HL-60 (cell line): ENCODE measurements at places on chromosomes 7 and 10.

DNA sequence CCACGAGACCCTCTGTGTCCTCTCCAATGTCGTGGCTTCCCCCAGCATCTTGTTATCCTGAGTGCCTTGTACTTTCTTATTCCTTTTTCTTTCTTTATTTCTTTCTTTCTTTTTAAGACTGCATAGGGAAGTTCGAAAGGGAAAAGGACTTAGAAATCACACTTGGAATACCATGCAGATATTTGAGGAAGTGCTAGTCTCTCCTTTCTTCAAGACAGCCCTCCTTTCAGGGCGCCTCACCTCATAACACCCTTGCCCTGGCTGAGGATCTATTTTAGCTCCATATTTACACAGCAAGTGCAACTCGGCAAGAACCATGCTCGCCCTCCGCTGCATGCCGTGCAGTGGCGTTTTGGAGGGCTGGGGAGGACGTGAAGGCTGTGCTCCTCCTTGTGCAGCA is 232.3 kb upstream of the GLI3 start:
- DNase-seq = no peak

DNA sequence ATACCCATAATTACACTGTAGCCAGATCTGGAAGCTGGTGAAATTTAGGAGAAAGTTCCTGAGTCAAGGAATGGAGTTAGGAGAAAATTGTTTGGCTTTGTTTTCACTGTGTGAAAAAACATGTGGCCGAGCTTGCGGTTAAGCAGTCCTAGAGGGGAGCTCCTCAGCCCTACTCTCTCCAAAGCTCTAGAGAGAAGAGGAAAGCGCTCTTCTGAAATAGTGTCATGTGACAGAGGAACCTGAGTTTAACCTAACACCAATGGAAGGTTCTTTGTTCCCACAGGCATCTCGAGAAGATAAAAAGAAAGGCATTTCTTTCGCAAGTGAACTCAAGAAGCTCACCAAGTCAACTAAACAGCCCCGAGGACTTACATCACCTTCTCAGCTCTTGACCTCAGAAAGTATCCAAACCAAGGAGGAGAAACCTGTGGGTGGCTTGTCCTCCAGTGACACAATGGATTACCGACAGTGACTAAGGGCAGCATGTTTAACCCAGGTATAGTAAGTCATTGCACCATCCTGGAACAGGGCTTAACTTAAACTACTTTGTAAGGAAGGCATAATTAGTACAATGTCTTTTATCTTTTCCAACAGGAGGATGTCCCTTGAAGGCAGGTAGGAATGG is 38.0 kb downstream of the NOC3L start:
- no peak for DNase-seq

GRCh38 chr7:116801092-116801710 is 61.2 kb upstream of the CAPZA2 start:
- no peak for DNase-seq

- no peak for DNase-seq
These were observed 165.8 kb upstream of the KLF6 start for GRCh38 chr10:3950676-3951275.

- DNase-seq = peak; percentile 20
These were observed 62.1 kb downstream of the SDHAF3 start for GRCh38 chr7:97179454-97180104.

DNA sequence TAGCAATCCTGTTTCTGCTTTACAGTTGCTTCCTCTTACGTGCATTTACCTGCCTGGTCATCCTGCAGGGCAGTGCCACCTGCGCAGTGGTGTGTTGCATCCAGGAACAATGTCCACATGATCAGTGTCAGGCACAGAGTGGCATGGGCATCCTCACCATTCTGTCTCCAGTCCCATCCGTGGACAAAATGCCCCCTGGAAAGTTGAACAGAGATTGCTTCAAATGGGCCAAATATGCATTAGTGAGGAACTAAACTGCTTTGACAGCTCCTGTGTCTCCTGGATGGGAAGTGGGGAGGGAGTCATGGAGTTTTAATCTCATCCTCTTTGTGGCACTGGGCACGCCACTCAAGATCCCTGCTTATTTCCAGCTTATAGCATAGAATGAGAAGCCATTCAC is 151.8 kb downstream of the DPP6 start:
- no peak for DNase-seq

DNA sequence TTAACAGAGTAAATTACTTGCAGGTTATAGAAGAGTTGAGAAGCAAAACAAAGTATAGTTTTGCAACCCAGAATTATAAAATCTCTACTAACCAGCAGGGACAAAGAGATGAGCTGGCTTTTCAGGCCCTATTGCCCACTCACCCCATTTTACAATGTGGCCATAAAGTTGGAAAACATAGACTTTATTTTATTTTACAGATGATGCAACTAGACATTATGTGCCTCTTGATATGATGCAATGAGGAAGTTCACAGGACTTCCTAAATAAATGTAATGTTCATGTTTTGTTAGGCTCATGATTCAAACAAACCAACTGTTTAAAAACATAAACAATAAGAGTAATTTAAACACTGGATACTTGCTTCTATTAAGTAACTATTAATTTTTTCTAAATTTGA is 141.1 kb upstream of the WNT16 start:
- DNase-seq = no peak

DNA sequence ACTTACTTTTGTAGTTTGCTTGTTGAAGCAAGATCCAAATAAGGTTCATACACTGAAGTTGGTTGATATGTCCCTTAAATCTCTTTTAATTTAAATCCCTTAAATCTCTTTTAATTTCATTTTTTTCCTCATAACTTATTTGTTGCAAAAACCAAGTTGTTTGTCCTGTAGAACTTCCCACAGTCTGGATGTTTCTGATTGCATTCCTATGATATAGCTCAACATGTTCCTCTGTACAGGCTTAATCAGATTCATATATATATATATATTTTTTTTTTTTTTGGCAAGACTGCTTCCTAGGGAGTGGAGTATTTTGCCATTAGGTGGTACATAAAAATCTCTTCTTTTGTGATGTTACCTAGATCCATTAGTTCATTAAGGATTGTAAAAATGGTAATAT is 174.9 kb upstream of the MKLN1 start:
- no peak for DNase-seq

GRCh38 chr7:152336754-152337368 is 98.9 kb downstream of the KMT2C start:
- DNase-seq = peak; percentile 51

- DNase-seq = no peak
These were observed 185.3 kb upstream of the GDF10 start for GRCh38 chr10:47114680-47115186.

- DNase-seq = no peak
These were observed 121.7 kb downstream of the MDFIC start for GRCh38 chr7:115043605-115044004.

DNA sequence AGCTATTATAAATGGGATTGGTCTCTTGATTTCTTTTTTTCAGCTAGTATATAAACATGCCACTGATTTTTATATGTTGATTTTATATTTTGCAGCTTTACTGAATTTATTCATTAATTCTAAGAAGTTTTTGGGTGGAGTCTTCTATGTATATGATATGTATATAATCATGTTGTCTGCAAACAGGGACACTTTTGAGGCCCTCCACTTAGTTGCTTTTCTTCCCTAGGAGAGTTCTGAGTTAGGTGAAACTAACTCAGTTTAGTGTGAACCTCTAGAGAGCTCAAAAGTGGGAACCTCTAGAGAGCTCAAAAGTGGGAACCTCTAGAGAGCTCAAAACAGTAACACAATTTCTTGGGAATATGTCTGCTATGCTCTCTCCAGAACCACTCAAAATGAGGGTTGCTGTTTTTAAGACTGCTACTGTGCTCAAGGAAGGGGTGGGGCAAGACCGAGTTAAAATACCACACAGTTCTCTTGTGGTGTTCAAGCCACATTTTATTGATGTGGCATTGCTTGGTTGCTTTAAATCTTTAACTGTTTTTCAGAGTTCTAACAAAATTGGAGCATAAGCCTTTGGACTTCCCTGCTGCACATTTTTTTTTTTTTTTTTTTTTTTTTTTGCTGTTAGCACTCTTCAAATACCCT is 13.2 kb downstream of the CCDC7 start:
- no peak for DNase-seq

DNA sequence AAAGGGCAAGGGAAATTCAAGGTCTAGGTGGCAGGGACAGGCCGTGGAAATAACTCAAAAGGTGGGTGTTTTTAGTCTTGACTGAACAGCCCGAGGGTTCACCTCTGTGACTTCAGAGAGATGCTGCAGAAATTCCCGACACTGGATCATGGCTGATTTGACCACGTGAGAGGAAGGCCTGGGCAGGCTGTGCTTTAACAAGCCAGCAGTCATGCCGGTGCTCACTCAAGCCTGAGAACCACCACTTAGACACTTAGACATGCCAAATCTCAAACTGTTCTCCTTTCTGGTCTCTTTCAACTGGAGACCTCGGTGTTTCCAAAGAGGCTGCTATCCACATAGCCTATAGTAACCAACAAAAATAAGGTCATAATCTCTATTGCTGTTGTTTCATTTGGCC is 15.4 kb downstream of the TECTB start:
- DNase-seq = no peak

- no peak for DNase-seq
These were observed 5.9 kb downstream of the ZNF488 start for GRCh38 chr10:47378183-47378510.

- no peak for DNase-seq
These were observed 16.5 kb upstream of the SKAP2 start for GRCh38 chr7:26880852-26881251.

DNA sequence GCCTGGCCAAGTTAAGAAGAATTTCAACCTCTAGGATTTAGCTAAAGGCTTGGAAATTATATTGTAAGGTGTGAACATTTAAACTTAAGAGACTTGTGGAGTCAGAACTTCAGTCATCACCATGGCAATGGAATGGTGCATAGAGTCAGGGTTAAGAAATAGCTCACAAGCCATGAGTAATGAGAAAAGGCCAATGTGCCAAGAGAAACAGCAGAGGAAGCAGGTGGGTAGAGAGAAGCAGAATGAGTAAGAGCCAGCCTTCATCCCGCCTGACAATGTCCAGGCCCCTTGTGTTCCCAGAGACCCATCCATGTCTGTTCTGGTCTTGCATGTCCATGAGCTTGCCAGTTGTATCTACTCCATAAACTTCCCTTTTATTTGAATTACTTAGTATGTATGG is 62.6 kb upstream of the TBX20 start:
- DNase-seq = no peak

- no peak for DNase-seq
These were observed 42.6 kb upstream of the FAM133B start for GRCh38 chr7:92632791-92633190.

DNA sequence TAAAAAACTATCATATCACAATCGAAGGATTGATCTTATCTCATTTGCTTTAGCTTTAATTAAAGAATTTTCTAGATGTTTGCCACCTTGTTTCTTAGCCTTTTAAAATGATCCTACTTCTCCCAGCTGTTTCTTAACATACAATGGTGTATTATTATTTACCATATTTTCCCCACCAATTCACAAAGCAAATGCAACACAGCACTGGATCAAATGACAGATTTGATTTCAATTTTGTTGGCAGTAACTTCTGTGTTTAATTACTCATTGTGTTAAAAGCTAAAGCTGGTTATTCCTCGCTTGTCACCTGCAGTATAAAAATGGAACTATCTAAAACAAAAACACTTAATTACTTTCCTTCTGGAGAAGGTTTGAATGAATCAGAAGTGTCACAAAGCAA is 19.6 kb downstream of the SVIL start:
- no peak for DNase-seq

- DNase-seq = peak; percentile 41
These were observed 111.7 kb upstream of the MBL2 start for GRCh38 chr10:52883996-52884871.

DNA sequence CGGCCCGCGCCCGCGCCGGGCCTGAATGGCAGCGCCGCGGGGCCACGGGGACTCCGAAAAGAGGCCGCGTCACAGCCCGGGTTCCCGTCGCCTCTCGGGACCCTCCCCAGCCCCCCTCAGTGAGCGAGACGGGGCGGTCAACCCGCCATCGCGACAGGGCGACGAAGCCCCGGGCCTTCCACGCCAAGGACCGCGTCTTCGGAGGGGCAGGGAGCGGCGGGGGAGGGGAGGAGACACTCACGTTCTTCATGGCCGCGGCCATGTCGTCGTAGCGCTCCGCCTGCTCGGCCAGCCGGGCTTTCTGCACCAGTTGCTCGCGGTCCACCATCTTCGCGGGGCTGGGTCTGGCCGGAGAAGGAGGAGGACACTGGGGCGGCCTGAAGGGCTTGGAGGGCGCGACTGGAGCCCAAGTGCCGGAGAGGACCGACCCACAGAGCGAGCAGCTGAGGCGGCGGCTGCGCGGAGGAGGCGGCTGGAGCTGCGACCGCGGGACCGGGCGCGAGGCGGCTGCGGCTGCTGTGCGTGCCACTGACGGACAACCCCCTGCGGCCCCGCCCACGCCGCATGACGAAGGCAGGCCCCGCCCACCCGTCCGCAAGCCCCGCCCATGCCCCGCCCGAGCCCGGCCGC is at the start of gene YWHAG:
YWHAG (minus strand) TSS at position 511 of the 630 bp plus-strand sequence; CDS start at position 328, 183 bp downstream.
- peak; percentile 85 for DNase-seq

- DNase-seq = peak; percentile 51
These were observed 57.8 kb downstream of the HHEX start for GRCh38 chr10:92747600-92747999.

GRCh38 chr10:102545265-102545871 is 41.6 kb downstream of the SUFU start:
- DNase-seq = no peak

DNA sequence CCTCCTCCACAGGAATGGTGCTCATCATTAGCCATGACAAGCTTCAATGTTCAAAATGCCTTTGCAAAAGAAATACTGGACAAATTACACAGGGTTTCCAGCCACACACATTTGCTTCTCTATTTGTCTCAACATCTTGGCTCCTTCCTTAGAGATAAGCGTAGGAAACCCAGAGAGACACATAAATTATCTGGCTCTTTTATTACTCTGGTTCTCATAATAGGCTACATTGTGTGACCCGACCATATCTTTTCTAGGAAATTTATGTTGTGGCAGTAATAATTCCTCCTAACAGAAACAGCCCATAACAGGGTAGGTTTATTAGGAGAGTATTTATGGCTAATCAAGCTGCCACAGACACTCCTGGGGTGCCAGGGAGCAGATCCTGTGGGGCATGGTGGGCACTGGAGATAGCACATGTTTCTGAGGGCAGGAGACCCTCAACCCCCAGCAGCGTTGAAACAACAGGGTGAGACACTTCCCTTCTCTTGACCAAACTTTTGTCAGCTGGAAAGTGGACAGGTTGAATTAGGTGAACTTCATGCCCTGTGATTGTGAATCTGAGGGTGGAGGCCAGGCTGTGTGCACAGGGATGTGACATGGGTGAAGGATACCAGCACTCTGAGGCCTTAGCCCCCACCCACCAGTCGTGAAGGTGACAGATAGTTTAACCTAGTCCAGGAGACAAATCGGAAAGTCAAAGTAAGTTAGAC is 295.9 kb upstream of the ZNF32 start:
- no peak for DNase-seq

- DNase-seq = peak; percentile 4
These were observed 514 bp upstream of the GAD2 start for GRCh38 chr10:26215935-26216584.

GRCh38 chr10:131748831-131749766 is 151.7 kb upstream of the PPP2R2D start:
- DNase-seq = no peak

GRCh38 chr7:69738396-69738951 is 140.2 kb downstream of the AUTS2 start:
- no peak for DNase-seq

- DNase-seq = peak; percentile 68
These were observed 34.0 kb downstream of the C7orf25 start for GRCh38 chr7:42877862-42878261.
